ENCODE measurements at places on chromosomes 12 and 14. TPM values are rescaled to one million over a fixed set of nuclear protein-coding genes. Genes with fewer than 3 reads are reported as not detected.

GRCh38 chr12:94172031-94172430 lies 23.7 kb downstream of the PLXNC1 start:
- DNase-seq = no peak

- no peak for DNase-seq
These were observed 46.9 kb downstream of the HCAR2 start for GRCh38 chr12:122656298-122656697.

DNA sequence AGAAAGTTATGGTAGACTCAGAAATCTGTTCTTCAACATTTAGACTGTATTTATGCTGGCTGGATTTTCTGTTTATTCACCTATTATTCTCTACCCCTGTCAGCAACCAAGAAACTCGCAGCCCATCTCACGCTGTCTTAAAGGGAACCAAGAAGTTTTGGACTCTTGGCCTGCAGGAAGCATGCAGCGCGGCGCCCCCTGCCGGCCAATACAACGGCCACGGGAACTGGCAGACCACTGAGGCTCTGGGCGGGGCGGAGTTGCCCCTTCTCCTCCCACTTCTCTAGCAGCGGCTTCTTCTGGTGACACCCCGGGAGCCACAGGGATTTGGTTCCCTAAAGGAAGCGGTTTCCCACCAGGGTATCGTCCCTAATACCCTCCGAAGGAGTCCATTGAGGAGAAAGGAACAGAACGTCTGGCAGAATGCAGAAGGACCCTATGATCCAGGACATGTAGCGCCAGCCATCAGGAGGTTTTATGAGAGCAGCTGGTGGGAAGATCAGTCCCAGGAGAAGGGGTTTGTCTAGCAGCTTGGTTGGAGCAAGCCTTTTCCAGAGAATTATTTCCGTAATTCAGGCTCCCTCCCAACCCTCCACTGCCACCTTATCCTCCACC lies 21.0 kb upstream of the RNASE2 start:
- DNase-seq = no peak

DNA sequence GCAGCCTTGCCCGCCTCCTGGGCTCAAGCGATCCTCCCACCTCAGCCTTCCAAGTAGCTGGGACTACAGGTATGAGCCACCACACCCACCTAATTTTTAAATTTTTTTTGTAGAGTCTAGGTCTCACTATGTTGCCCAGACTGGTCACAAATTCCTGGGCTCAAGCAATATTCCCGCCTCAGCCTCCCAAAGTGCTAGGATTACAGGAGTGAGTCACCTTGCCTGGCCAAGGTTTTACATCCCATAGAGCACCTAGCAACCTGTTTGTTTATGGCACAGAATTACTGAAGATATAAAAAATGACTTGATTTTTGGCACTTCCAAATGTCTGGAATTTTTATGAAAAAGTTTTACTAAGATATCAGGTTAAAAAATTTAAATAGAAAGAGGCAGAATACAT lies 16.5 kb downstream of the MYO1A start:
- no peak for DNase-seq

DNA sequence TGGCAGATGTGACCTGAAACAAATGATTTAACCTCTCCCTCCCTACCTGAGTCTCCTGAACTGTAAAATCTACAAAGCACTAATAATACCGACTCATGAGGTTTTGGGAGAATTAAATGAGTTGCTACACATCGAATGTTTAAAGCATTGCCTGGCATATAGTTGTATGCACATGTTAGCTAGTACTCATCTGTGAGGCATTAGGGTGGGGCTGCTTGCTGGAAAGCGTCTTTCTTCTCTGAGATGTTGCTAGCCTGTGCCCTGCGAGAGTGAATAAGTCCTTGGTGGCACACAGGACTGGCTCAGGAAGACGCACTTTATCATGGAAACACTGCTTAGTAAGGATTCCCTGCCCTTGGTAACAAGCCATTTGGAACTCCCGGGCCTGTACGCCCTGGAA lies 6.1 kb downstream of the RAPGEF3 start:
- no peak for DNase-seq

- no peak for DNase-seq
These were observed 76.9 kb upstream of the OTX2 start for GRCh38 chr14:56887216-56887615.

DNA sequence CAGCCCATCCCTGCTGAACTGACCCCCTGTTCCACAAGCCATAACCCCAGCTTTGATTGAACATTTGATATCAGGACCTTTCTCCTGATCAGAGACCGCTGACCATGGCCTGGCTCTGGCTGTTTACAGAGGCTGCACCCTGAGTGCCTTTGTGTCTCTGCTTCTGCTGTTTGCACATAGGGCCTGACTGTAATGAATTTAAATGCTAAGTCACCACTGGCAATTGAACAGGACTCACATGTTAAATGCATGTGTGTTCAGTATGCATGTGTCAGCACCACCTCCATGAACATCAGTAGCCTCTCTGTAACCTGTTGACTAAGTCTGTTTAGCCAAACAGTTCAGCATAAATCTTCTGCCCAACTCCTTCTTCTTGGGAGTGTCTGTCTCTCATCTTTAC lies 690.3 kb downstream of the TMEM121 start:
- no peak for DNase-seq

DNA sequence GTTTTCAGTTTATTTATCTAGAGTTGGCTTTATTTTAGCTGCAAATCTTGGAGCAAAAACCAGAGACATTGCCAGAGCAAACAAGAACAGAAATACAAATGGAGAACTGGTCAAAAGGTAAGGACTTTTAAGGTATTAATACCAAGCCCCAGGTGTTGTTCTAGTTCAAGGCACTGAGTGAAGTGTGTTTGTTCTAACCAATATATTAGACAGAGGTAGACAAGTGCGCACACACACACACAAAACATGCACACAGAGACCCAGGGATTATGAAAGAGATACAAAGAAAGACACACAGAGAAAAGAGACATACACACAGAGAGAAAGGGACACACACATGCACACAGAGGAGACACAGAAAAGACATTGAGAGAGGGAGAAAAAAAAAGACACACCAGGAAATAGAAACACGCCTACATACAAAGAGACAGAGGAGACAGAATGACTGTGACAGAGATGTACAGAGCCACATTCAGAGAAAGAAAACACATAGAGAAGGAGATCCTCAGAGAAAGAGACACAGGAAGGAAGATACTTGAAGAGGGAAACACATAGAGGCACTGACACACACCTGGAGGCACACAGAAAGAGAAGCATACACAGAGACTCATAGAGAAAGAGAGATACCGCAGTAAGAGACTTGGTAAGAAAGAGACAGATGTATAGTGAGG lies 50.2 kb downstream of the MIPOL1 start:
- no peak for DNase-seq

GRCh38 chr12:2475984-2476383 lies 318.8 kb upstream of the FKBP4 start:
- no peak for DNase-seq

DNA sequence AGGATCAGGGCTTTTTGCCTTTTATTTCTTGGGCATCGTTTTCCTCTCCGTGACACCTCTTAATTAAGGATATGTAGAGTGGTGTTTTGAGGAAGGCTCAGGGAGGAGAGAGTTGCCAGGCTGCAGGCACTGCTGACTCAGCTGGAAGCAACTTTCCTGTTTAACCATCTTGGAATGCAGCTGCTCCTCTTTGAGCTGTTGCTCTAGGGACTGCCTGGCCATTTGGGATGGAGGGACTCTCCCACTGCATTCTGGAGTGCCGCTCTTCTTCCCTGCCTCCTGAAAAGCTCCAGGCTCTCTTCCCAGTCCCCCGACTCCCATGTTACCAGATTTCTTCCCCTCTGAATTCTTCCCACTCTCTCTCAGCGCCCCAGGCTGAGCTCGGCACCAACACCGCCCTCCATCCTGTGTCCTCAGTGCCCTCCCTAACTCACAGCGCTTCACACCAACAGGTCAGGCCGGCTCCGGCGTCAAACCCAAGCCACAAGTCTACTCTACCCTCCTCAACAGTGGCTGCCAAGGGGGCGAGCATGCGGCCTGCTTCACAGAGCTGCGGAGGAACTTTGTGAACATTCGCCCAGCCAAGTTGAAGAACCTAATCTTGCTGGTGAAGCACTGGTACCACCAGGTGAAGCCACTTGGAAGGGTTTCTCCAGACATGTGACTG lies 5.9 kb downstream of the OAS3 start:
- DNase-seq = no peak

Gene VRTN
- total RNA-seq = not detected

Gene SYCP3
- not detected for total RNA-seq

Gene LBHD2
- not detected for total RNA-seq
